ENCODE measurements at places on chromosomes 2 and 18.
A peak's percentile ranks its signal among the peaks of the same experiment; 100 is the strongest.

- peak; percentile 36 for DNase-seq
Observed at GRCh38 chr2:70089220-70089982, 2.1 kb downstream of the PCBP1 start.

DNA sequence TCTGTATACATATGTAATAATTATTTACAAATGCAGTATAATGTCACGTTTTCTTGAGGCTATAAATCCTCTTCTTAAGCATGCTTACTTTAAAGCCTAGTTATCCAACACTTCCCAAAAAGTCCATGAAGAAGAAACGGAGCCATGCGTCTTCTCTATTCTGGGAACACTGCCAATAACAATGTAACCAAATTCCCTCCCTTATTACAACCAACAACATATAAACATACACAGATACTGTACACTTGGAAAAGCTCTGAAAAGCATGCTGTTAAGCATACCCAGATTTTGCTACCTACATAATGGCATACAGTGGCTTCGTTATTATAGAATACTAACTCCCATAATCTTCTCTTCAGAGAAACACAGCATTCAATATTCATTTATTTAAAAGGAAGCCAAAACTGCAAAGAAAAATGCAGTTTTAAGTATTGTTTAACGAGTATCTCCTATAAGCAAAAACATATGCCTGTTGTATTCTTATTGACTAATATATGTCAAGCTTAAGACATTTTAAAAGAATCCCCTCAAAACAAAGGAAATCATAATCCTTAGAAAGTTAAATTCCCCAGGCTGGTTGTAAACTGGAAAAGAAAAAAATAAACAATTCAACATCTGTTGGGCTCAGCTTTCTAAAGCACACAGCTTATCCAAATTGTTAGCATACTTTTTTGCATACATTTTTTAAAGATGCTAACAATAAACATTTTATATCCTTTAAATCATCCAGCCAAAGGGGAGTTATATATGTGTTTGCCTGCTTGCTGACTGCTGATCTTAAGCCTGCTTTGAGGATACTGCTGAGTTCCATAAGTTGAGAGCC lies 83.4 kb downstream of the SLC25A12 start:
- peak; percentile 13 for DNase-seq

DNA sequence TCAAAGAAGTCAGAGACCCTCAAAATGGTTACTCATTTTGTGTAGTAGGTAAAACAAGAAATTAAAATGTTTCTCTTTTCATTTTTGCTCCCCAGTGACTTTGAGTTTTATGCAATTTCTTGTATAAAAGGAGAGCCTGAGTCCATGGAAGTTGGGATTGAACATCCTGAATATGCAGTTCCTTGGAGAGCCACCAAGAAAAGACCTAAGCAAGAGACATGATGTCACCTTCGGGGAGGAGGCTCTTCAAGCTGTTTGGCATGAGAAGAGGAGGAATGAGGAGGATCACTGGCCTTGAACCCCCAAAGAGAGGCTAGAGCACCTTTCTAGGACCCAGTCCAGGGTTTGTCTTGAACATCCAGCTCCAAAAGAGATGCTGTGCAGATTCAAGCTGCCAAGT lies 83.5 kb upstream of the STPG4 start:
- DNase-seq, result no peak

DNA sequence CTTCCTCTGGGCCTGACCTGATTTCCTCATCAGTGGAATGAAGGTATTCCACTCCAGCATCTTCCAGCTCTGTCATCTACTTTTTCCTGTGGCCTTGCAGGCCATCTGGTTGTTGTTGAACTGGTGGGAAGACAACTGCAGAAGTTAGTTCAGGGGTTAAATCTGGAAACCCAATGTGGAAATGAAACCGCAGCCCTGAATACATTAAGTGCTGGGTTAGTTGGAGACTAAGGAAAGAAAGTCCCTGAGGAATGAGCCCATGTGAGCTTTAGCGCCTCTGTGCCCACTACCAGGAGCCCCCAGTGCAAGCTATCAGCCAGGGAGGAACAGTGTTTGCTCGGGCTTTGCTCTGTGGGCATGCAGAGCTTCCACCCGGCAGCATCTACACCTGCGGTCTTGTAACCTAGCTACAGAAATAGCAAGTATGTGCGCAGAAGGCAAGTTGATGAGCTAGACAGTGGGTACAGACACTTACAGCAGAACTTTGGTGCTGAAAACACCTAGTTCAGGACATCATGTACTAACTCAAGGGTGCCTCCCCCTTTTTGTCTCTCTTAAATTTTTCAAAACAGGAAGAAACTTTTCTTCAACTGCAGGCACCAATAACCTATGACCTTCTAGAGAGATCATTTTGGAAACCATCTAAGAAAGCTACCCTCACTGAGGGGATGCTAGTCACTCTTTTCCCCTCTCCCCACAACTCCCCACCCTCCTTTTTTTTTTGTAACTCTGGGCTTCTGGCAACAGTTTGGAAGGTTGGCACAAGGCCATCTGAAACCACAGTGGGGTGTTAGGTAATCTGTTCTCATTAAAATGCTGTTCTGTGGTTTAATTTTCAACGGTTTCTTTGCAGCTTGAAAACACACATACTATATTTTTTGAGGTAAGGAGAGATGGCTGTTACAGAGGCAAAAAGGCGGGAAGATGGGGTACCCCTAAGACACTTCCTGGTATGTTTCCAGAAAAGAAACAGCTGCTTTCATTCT lies 18.3 kb upstream of the CXCR4 start:
- no peak for DNase-seq

GRCh38 chr18:31876707-31877106 lies 66.2 kb downstream of the TRAPPC8 start:
- peak; percentile 7 for DNase-seq
